ENCODE measurements at places on chromosomes 5 and 9.
A peak's percentile ranks its signal among the peaks of the same experiment; 100 is the strongest.

DNA sequence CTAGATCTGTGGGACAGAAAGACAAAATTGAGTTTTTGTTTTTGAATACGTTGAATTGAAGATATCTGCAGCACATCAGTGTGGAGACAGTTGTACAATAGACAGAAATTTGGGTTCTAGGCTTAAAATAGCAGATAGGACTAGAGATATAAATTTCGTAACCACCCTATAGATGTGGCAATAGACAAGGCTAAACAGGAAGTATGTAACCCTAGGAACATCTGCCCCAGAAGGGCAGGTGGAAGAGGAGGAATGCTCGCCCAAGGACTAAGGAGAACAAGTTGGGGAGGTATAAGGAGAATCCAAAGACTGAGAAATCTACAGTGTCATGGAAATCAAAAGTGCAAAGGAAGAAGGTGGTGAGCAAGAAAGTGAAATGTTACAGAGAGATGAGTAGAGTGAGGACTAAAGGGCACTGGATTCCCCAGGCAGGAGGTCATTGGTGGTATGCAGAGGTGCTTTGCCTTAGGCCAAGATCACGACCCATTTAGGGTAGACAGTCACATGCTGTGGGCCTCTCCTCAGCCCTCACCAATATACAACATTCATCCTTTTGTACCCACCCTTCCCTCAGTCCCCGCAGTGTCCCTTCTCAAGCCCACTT, 109.1 kb upstream of the ELL2 start:
- DNase-seq: no peak

DNA sequence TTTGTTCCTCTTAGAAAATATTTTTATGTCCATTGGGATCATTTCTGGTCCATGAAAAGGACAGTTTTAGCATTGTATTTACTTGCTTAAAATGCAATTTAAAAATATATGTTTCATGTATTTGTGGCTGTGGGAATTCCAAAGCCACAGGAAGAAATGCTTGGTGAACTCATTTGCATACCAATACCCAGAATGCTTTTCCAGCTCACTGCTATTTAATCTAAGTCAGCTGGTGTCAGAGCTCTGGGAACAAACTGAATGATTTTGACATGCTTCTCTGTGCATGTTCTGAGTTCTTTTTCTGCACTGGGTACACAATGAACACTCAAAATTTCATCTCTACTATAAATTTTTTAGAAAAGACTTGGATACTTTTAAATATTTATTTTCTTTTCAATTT, 482.8 kb upstream of the ARRDC3 start:
- no peak for DNase-seq

DNA sequence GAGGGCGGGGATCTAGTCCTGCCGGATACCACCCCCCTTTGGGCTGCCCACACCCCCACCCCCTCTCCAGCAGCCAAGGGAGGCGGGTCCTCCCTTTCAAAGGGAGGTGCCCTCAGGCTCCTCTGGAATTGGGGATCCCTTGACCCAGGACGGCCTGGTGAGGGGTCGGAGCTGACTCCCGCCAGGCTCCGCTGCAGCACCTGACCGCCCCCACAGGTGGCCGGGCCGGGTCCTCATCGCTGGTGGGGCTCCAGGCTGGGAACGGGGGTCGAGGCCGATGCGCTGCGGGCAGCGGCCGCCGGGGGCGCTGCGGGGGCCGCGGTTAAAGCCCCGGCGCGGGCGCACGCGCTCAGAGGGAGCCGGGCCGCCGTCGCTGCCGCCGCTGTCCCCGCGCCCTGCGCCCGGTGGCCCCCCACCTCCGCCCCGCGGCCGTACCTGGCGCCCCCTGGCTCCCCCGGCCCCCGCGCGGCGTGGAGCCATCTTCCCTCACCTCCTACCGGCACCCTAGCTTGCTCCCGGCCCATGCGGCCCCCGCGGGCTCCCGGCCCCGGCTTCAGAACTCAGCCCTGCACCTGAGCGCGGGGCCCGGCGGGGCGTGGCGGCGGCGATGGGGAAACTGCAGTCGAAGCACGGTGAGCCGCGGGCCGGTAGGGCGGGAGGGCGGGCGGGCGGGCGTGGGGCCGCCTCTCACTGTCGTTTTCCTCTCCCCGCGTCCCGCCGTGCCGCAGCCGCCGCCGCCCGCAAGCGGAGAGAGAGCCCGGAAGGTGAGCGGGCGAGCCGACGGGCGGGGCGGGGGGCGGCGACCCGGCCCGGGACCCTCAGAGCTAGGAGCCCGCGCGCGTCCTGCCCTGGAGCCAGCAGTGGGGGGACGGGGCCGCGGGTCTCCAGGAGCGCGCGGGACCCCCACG, at the start of gene NKD2:
NKD2 (plus strand) TSS at position 352 of the 908 bp plus-strand sequence; CDS start at position 608, 256 bp downstream.
- DNase-seq: peak; percentile 22

DNA sequence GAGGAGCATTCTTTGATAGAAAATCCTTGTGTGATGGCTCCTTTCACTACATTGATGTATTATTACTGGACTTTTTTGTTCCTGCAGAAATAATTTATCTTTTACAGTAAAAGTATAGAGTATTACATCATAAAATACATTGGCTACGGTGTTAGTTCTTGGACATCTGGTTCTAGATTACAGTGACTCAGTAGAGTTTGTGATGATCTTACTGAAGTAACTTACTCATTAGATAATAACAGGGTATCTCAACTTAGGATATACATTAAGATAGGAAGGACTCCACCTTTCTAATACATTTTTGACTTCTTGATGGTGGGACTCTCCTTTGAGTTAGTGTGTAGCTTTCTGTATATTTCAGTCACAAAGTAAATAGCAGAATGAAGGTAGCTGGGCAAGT, 59.1 kb downstream of the ZNF462 start:
- DNase-seq: no peak

DNA sequence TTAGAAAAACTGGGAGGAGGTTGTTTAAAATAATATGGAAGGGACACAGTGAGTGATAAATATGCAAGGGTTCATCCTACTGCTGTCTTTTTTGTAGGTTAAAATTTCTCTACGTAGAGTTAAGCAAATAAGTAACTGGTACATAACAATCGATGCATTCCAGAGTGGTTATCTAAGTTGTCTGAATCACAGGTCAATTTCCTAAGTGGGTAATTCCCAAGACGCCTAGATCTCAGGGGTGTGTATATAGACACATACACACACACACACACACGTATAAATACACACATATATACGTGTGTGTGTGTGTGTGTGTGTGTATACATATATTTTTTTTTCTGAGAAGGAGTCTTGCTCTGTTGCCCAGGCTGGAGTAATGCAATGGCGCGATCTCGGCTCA, 22.3 kb downstream of the CAAP1 start:
- no peak for DNase-seq
